ENCODE measurements at places on chromosomes 5 and 9. TPM values are rescaled to one million over a fixed set of nuclear protein-coding genes. Genes with fewer than 3 reads are reported as not detected.

CDK5RAP2 gene
- total RNA-seq = 17.5 TPM

SLC34A1 gene
- total RNA-seq = not detected

IL9 gene
- not detected for total RNA-seq

LCN10 gene
- total RNA-seq = not detected

ECM2 gene
- 0.32 TPM for total RNA-seq

SYK gene
- not detected for total RNA-seq

CTSV gene
- 1.6 TPM for total RNA-seq

SKP2 gene
- total RNA-seq = 42.2 TPM

IGFBPL1 gene
- total RNA-seq = 0.32 TPM

NUTM2F gene
- total RNA-seq = not detected

TYRP1 gene
- 0.97 TPM for total RNA-seq

LCP2 gene
- total RNA-seq = 3.6 TPM

GPR150 gene
- total RNA-seq = 0.30 TPM

DRD1 gene
- not detected for total RNA-seq

DCTN4 gene
- 26.7 TPM for total RNA-seq

SEMA5A gene
- total RNA-seq = 0.32 TPM

NPR2 gene
- 19.5 TPM for total RNA-seq

ACOT12 gene
- not detected for total RNA-seq

CDH9 gene
- not detected for total RNA-seq

FGF10 gene
- total RNA-seq = not detected

FSTL4 gene
- total RNA-seq = not detected

ZNF300 gene
- total RNA-seq = 4.2 TPM

PDZD2 gene
- 9.4 TPM for total RNA-seq

TICAM2 gene
- total RNA-seq = 1.3 TPM

PCDHGA4 gene
- 1.7 TPM for total RNA-seq

P4HA2 gene
- total RNA-seq = 90.0 TPM

PRRC2B gene
- total RNA-seq = 36.3 TPM

PALM2AKAP2 gene
- total RNA-seq = not detected

Data from epithelial cell of umbilical artery (primary cell).